Sigmoid colon (tissue), 7 donors: ENCODE measurements at places on chromosomes 6 and 20. TPM values are rescaled to one million over a fixed set of nuclear protein-coding genes. Genes with fewer than 3 reads are reported as not detected.

GRCh38 chr20:8357703-8358102 is 225.6 kb downstream of the PLCB1 start:
- no peak for DNase-seq
- H3K36me3 ChIP-seq, result no peaks in the 10 kb centered on the region
- H3K4me1 ChIP-seq, result no peaks in the 10 kb centered on the region
- no peak overlapping the region for H3K4me3 ChIP-seq
- no peaks in the 10 kb centered on the region for H3K27me3 ChIP-seq
- H3K27ac ChIP-seq, result peak overlapping the region; percentile 28

GRCh38 chr6:85552652-85553051 is 41.0 kb downstream of the SNX14 start:
- no peak overlapping the region for H3K27ac ChIP-seq
- H3K4me1 ChIP-seq, result no peaks in the 10 kb centered on the region
- H3K4me3 ChIP-seq, result no peak overlapping the region
- no peaks in the 10 kb centered on the region for H3K27me3 ChIP-seq
- DNase-seq, result no peak

DNA sequence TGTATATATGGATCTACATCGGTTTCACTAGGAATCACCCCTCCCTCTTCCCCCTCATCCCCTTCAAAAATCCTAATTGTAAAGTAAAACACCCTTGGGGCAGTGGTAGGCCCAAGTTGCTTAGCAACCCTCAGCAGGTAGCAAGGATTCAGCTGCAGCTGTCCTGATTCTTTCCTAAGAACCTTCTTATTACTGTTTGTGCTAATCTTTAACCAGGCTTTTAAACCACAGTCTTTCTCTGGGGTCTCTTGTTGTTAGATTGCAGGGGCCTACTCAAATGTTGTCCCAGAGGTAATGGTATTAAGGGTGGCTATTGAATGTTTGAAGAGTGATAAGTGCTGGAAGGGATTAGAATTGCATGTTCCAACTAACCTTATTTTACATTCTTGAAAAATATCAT is 46.4 kb downstream of the PRL start:
- no peaks in the 10 kb centered on the region for H3K27me3 ChIP-seq
- H3K27ac ChIP-seq, result no peak overlapping the region
- no peak for DNase-seq
- no peak overlapping the region for H3K4me3 ChIP-seq
- H3K36me3 ChIP-seq, result no peaks in the 10 kb centered on the region

- H3K27ac ChIP-seq, result peak overlapping the region; percentile 71
- H3K4me3 ChIP-seq, result peak overlapping the region; percentile 88
- H3K36me3 ChIP-seq, result no peaks in the 10 kb centered on the region
- no peaks in the 10 kb centered on the region for H3K27me3 ChIP-seq
Observed at GRCh38 chr6:138692978-138693909, 80.3 kb upstream of the CCDC28A start.

DNA sequence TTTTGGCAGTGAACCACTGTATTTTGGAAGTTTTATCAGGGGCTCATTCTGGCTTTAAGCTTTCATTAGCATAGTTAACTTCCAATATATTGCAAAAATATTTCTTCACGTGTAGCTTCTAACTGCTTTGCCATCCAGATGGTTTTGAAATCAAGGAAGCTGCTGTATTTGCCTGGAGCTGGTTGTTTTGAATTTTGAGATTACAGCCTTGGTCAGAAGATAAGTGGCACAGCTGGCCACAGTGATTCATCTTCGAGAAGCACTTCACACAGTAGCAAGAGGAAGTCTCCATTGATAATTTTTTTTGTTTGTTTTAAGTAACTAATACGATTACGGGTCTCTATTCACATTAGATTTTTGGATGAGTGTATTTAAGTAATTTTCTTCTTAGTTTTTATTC is 3.8 kb downstream of the APCDD1L start:
- no peak overlapping the region for H3K4me3 ChIP-seq
- no peaks in the 10 kb centered on the region for H3K36me3 ChIP-seq
- DNase-seq, result no peak
- H3K27ac ChIP-seq, result no peak overlapping the region

GRCh38 chr20:46588532-46589511 is 38.4 kb upstream of the OCSTAMP start:
- H3K4me1 ChIP-seq, result no peaks in the 10 kb centered on the region
- H3K36me3 ChIP-seq, result no peaks in the 10 kb centered on the region
- DNase-seq, result no peak
- H3K4me3 ChIP-seq, result no peak overlapping the region

DNA sequence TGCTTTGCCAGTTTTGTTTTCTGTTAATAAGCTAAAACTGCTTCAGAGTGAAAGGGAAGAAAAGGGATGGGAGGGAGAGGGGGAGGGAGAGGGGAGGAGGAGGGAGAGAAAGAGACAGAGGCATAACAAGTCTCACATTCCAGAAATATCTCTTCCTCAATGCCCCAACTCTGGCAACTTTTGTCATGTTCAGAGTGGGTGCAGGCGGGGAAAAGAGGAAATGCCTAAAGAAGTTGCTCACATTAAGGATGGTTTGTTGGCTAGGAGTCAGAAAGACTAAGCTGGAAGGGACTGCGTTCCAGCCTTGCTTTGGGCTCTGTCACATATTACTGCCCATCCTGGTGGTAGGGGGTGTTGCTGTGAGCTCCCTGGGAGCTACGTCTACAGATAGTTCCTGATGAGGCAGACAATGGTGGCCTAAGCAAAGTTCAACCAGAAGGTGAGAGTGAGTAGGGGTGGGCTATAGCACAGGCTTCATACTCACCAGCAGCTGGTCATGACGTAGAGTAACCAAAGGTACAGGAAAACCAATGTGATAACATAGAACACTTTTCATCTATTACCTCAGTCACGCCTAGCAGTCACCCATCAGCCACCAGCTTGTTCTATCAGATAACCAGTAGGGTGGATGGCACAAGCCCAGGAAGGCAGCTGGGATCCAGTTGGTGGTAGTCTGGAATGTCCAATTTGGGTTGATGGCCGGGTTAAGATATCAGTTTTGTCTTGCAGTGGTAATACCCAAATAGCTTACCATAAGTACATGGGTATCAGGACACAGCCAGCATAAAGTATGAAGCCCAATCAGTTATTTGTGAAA is 2.1 kb downstream of the TSPYL4 start:
- no peaks in the 10 kb centered on the region for H3K4me1 ChIP-seq
- DNase-seq, result no peak
- H3K27ac ChIP-seq, result no peak overlapping the region

DNA sequence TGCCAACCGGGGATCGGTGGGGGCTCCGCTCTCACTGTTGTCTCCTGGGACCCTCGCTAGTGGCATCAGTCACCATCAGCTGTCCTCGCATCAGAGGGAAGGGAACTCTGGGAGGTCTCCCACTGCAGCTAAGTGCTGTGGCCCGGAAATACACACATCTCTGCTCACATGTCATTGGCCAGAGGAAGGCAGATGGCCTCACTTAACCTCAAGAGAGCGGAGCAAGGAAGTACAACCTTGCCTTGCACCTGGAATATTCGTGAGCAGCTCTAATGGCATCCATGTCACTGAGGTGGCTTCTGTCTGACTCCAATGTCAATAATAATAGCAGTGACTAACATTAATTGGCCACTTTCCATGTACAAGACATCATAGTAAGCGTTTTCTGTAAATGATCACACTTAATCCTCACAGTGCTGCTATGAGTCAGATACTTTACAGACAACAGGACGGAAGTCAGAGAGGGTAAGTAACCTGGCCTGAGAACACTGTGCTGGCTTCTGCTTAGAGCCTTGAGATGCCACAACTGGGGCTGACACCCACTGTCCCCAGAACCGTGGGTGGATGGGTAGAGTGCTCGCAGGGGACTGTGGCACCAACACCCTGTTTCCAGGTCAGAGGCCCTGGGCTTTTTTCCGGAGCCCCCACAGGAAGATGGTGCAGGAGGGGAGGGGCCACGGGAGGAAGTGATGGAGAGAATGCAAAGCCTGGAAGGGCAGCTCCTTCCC is 6.0 kb downstream of the LHFPL5 start:
- no peak overlapping the region for H3K4me3 ChIP-seq
- no peaks in the 10 kb centered on the region for H3K4me1 ChIP-seq
- no peaks in the 10 kb centered on the region for H3K27me3 ChIP-seq

- H3K27me3 ChIP-seq, result no peaks in the 10 kb centered on the region
- no peak overlapping the region for H3K27ac ChIP-seq
- H3K36me3 ChIP-seq, result no peaks in the 10 kb centered on the region
- H3K4me1 ChIP-seq, result no peaks in the 10 kb centered on the region
Observed at GRCh38 chr6:135390458-135390857, 107.1 kb downstream of the AHI1 start.

DNA sequence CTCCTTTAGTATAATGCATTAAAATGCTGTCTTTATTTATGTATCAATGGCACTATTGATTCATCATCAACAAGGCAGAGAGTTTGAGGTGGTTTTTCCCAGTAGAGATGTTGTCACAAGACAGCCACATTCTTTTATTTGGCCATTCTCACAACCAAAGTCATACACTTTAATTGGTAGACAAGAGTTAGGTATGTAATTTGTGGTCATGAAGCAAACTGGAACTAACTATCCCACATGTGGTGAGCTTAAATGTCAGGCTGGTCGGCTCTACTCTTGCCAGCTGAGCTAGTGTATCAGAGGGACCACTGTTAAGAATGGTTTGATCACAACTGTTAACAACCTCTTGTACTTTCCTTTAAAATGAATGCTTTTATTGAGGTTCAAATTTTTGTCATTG is 714.6 kb downstream of the CD109 start:
- no peaks in the 10 kb centered on the region for H3K36me3 ChIP-seq
- DNase-seq, result no peak
- no peaks in the 10 kb centered on the region for H3K4me1 ChIP-seq
- no peaks in the 10 kb centered on the region for H3K27me3 ChIP-seq

GRCh38 chr6:20403070-20403765 is 1.5 kb downstream of the E2F3 start:
- DNase-seq, result peak; percentile 91
- peak overlapping the region; percentile 90 for H3K4me3 ChIP-seq
- H3K4me1 ChIP-seq, result no peaks in the 10 kb centered on the region
- no peaks in the 10 kb centered on the region for H3K27me3 ChIP-seq
- no peaks in the 10 kb centered on the region for H3K36me3 ChIP-seq

DNA sequence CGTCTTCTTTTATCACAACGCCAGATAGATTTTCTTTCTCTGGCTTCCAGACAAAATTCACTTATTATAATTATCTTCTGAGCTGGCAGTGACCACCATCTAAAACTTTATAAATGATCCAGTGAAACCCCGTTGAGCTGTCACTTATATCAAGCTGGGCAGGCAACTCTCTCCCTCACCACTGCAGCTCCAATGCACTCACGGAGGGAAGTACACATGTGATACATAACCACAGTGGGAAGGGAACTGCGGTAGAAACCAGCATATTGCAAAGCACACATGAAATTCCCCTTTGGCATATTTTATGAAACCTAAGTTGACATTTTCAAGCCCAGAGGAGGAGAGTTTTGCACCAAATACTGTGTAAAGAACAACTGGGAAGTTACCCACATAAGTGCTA is 536.9 kb downstream of the HACE1 start:
- H3K27me3 ChIP-seq, result no peaks in the 10 kb centered on the region
- H3K36me3 ChIP-seq, result no peaks in the 10 kb centered on the region
- no peaks in the 10 kb centered on the region for H3K4me1 ChIP-seq
- DNase-seq, result no peak

DNA sequence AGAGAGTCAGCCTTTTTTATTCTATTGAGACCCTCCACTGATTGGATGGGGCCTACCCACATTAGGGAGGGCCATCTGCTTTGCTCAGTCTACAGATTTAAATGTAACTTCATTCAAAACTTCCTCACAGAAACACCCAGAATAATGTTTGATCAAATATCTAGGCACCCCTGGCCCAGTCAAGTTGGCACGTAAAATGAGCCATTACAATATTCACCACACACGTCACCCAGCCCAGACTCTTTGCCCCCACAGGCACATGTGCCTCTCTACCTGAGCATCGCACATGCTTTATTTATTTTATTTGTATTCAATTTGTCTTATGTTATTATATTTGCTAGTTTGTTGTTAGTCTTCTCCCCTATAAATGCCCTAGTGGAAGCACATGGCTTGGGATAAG is 70.9 kb upstream of the EYA2 start:
- H3K4me3 ChIP-seq, result no peak overlapping the region
- peaks cover 4% of the 10 kb centered on the region for H3K27me3 ChIP-seq
- DNase-seq, result no peak
- no peak overlapping the region for H3K27ac ChIP-seq
- H3K36me3 ChIP-seq, result no peaks in the 10 kb centered on the region

DNA sequence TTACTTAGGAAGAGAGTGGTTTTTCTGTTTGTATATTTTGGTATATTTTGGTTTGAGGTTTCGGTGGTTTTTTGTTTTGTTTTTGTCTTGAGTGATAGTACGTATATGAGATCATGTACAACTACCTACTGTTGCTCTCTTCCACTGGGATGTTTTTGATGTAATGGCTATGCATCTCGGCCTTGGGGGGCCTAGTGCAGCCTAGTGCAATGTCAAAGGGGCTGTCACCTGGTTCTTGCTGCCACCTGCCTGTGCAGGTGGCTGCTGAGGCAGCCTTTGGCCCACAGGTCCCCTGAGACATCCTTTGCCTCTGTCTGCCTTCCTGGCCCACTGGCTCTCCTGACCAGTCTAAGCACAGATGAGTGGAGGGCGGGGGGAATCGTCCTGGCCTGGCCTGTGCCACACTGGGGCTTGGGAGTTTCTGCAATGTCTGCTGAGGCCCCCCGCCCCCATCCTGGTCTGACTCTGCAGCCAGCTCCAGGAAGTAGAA is 546.6 kb downstream of the CD83 start:
- no peak overlapping the region for H3K4me3 ChIP-seq
- no peak for DNase-seq
- H3K27me3 ChIP-seq, result no peaks in the 10 kb centered on the region
- no peak overlapping the region for H3K27ac ChIP-seq
- H3K36me3 ChIP-seq, result no peaks in the 10 kb centered on the region

DNA sequence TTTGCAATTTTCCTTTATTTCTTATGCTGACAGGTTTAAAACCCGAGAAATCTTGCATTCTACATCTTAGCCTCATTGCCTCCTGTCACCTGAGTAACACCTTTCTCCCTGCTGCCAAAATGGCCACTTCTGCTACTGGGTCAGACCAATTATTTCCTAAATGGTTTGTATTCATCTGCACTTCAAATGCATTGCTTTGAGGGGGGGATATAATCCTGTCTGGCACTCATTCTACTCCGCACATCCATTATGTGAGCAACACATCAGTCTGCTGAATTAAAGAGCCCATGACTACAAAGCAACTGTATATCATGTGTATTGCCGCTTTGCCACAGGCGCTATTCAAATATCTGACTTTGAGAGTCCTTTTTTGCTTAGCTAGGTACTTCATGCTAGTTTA is 141.6 kb upstream of the TSHZ2 start:
- no peak overlapping the region for H3K4me3 ChIP-seq
- no peaks in the 10 kb centered on the region for H3K27me3 ChIP-seq

Gene CST2
- total RNA-seq, result not detected

Gene OR2J3
- total RNA-seq, result not detected

Gene TFAP2C
- total RNA-seq, result 3.6 TPM

Gene SLC17A3
- total RNA-seq, result not detected

Gene IPCEF1
- 1.1 TPM for total RNA-seq

Gene RHAG
- total RNA-seq, result 0.83 TPM

Gene RAET1L
- not detected for total RNA-seq

Gene GABRR1
- not detected for total RNA-seq
